NCI-H226 (cell line): ENCODE measurements at places on chromosomes 16 and 17.

DNA sequence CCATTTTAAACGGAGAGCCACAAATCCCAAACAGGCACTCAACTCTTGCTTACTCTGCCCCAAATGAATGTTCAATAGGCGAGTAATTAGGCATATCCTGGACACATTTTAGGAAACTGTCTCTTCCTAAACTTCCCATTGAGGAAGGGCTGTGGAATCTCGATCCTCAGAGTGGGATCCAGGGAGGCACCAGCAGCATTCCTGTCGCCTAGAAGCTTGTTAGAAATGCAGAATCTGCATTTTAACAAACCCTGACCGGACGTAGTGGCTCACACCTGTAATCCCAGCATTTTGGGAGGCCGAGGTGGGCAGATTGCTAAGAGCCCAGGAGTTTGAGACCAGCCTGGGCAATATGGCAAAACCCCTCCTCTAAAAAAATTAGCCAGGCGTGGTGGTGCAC, 95.6 kb downstream of the GAS7 start:
- DNase-seq = no peak

- no peak for DNase-seq
These were observed 15.2 kb upstream of the CA4 start for GRCh38 chr17:60134396-60135150.

- no peak for DNase-seq
These were observed 15.5 kb downstream of the MMP15 start for GRCh38 chr16:58040945-58041627.

DNA sequence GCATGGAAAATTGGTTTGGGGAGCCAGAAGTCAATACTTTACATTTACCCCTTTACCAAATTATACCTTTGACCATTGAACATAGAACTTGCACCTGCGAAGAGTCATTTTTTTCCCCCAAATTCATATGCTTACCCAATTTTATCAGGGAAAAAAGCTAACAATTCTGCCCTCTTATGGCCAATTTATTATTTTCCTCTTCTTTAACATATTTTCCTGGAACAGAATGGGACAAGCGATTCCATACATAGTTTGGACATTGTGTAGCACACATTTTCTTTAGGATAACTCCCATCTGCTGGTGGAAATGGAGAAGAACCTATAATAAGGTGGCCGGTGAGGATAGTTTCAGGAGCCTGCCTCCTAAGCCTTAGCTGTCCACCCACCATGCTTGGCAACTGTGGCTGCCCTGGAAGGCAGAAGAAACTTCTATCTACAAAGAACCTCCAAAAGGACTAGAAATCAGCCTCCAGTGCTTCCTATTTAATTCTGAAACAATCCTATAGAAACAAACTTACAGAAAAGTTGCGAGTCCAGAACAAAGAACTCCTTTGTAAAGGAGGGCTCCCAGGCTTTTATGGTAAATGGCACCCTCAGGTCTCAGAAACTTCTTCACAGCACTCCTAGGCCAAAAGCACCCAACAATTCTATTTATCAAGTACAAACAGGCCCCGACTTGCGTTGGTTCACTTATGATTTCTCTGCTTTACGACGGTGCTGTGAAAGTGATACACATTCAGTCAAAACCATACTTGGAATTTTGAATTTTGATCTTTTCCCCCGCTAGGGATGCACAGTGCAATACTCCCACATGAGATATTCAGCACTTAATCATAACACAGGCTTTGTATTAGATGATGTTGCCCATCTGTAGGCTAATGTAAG, 64.1 kb upstream of the CACNG4 start:
- no peak for DNase-seq

GRCh38 chr17:7703584-7704479, 1.2 kb upstream of the EFNB3 start:
- DNase-seq = peak; percentile 24

DNA sequence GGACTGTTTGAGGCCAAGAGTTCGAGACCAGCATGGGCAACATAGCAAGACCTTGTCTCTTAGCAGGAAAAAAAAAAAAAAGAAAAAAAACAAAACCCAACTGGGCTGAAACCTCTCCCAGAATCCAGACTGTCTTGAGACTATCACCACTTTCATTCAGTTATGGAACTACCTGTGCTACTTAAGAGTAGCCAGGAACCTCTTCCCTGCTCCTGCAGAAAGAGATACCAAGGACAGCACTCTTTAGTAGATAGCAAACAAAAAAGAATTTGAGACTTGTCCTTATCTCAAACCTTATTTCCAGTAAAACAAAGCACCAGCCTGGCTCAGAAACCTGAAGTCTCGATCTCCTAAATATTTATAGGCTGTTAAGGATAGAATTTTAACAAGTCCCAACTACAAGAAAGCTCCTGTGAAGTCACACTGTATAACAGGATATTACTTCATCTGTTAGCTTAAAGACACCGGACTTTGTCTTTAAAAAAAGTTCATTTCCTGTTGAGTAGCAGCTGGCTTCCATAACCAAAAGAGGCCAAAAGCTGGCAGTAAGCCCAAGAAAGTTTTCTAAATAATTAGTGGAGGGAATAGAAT, 5.1 kb downstream of the CDR2 start:
- DNase-seq = peak; percentile 23

DNA sequence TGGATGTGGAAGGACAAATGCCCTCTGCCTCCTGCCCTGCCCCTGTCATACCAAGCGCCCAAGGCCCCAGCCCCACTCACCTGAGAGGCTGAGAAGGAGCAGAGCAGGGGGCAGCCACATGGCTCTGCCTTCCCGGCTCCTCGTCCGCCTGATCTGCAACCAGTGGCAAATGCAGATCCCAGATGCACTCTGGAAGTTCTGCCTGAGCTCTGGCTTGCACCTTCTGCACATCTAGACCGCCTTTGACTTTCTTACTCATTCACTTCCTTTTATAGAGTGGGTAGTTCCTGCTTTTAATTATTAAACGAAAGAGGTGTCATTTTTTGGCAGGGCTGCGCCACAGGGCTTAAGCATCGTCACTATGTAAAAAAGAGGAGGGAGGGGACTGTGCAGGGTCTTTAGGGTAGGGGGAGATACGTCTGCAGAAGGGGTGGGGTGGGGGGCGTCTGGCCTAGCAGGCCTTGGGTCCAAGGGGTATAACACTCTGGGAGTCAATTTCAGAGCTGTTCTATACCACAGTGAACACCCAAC, at the start of gene CD300LB:
Gene CD300LB, minus strand, starts transcription at position 245 of the 531 bp plus-strand sequence. Its CDS starts 125 bp downstream, at position 120.
- no peak for DNase-seq

- DNase-seq = no peak
These were observed 20.2 kb downstream of the ABR start for GRCh38 chr17:1159431-1160180.

DNA sequence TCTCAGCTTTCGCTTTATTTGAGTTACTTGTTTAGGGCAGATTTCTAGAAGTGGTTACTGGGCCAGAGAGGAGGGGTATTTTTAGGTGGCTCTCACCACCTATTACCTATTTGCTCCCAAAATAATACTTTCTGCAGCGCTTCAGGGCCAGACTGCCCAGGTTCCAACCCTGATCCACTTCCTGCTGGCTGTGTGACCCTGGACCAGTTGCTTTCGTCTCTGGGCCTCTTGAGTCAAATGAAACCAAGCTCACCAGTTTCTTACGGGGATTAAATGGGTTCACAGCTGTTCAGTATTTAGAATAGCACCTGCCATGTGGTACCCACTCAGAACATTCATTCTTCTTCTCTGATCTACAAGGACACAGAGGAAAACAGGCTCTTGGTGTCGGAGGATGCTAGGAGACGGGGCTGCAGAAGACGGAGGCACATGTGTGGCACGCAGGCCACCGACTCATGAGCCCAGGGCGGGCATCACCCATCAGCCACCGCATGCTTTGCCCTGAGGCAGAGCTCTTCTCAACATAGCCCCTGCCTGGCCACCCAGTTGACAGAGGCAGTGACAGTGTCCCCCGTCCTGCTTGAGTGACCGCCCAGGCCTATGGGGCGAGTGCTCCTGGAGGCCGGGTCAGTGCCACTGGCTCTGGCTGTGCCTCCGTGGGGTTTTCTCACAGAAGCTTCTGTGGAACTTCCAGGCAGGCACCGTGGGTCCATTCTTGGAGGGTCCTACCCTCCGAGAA, 149.0 kb upstream of the PLCG2 start:
- DNase-seq = no peak

- DNase-seq = peak; percentile 37
These were observed 26.3 kb downstream of the AARSD1 start for GRCh38 chr17:42937712-42938596.

DNA sequence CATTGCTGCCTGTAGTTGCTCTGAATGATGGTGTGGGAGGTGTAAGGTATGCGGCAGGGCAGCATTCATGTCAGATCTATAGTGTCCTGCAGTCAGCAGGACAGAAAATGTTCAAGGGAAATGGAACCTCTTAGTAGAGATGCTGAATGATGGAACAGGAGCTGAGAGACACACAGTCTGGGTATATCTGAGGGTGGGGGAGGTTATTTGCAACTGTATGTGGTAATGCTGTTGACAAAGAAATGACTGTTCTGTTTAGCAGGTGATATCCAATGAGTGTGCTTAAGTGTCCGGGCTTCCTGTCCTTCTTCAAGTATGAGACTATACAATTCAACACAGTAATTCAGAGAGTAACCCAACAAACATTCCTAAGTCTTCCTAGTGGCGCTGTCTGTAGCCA, 46.6 kb downstream of the STH start:
- no peak for DNase-seq

- no peak for DNase-seq
These were observed 18.6 kb upstream of the TNFSF12 start for GRCh38 chr17:7530023-7530900.

DNA sequence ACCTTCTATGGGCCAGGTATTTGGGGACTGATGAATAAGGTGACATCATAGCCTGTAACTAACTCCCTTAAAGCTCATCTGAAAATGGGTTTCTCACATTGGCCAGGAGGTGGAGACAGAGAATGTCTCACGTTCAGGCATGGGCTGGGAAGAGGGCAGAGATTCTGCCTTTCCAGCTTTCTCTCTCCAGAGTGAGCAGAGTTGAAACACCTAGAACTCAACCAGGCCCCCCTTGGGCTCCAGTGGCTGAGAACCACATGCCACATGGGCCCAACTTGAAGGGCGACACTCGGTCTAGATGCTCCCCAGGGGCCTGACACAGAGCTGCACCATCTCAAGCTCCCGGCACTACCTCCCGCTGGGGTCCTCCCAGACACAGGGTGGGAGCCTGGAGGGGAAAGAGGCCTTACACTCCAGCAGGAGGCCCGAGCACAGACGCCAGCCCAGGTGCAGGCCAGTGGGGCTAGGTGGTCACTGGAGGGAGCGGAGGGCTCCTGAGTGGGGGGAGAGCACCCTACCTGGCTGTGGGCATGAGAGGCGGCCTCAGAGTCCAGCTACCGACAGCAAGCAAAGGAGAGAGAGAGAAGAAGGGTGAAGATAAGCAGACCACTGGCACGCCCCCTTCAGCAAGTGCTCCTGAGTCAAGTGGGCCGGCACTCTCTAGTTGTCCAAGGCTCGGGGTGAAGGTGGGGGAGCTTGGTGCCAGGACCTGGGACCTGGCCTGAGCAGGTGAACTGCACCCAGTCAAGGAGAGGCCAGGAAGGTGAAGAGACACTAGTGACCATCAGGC, 55.9 kb downstream of the MYO18A start:
- peak; percentile 68 for DNase-seq

DNA sequence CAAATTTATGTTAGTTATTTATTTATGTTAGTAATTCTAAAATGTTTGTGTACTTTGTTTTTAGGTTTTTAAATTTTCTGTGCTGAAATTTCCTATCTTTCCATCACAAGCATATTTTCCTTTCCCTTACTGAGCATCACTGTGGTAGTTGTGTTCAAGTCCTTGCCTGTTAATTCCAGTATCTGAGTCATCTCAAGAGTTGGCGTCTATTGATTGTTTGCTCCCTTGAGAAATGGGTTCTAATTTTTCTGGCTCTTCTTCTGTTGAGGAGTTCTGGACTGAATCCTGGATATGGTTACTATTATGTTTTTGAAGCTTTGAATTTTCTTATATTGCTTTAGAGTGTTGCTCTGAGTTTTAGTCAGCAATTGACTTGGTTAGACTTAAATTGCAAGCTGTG, 56.3 kb downstream of the GAN start:
- DNase-seq = no peak

DNA sequence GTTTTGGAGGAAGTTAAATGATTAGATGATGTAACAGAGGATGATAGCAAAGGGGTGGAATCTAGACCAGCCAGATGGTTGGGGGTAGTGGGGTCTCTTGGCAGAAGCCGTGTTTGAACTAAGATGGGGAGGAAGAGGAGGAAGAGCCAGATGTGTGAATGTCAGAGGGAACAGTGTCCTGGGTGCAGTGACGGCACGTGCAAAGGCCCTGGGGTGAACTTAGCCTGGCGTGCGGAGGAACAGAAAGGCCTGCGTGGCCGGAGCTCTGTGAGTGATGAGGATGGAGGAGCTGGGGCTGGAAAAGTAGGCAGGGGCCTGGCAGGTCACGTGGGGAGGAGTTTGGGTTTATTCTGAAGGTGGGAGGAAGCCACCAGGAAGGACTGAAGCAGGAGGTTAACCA, 26.4 kb upstream of the RMI2 start:
- DNase-seq = no peak

GRCh38 chr17:19316761-19317358, 45.7 kb downstream of the B9D1 start:
- DNase-seq = no peak

- DNase-seq = no peak
These were observed 5.6 kb upstream of the TBX2 start for GRCh38 chr17:61393904-61394629.

DNA sequence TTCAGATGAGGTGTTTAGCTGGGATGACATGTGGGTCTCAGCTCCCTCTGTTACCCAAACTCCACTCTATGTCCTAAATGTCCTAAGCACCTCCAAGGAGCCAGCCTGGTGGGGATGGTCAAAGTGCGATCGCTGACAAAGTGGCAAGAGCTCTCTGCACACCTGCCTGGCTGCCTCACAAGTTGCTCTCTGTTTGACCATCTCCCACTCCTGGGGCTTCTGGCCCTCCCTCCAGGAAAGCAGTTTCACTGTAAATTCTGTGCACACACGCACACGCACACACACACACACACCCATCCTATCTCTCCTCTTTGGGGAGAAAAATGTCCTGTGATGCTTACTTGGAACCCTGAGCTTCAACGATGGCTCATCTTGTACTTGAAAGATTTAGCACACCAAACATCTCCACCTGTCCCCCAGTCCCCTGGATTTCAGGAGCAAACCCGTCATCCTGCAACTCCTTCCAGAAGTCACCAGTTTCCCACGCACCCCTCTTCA, 1.7 kb downstream of the PITPNA start:
- no peak for DNase-seq

DNA sequence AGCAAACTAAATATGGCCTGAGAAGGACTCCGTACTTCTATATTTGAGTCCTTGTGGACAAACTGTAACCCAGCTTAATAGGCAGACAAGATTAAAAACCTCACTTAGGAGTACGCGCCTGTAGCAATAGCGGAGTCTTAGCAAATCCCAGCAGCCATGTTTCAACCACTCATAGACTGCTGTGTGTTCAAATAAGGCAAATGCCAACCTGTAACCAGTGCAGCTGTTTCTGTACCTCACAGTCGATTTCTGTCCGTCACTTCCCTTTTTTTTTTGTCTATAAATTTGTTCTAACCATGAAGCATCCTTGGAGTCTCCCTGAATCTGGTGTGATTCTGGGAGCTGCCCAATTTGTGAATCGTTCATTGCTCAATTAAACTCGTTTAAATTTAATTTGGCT, 30.2 kb downstream of the TANC2 start:
- DNase-seq = no peak
